ENCODE measurements at places on chromosomes 7 and 10.

GRCh38 chr10:46074196-46074946, 28.3 kb upstream of the MSMB start:
- no peak for DNase-seq

DNA sequence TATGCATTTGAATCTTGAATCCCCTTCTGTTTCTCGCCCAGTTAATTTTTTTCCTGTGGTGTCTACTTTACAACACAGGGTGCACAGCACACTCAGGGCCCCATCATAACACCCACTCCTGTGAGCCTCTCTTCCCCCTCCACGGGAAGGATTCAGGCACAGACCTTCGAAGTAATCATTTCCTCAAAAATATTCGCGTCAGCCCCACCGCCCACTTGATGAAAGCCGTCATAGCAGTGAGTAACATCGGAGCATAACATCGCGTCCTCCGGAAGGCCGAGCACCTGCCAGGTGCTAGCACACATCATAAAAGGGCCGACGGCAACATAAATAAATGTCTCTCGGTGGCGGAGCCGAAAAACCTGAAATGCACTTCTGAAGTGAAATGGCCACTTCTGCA, 201.7 kb upstream of the ADARB2 start:
- peak; percentile 50 for DNase-seq

DNA sequence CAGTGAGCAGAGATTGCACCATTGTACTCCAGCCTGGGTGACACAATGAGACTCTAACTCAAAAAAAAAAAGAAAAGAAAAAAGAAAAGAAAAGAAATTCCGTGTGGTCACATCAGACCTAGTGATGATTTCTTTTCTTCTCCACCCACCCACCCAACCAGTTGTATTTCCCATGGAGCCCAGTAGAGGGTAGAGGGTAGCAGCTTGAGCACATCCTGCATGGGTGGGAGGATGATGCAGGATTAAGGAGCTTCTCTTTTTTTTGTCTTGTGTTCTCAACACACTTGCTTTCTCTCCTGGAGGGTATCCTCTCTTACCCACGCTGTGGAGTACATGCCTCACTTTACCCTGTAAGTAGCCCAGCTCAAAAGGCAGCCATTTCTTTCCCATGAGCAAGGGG, 118.6 kb upstream of the CARD11 start:
- no peak for DNase-seq

DNA sequence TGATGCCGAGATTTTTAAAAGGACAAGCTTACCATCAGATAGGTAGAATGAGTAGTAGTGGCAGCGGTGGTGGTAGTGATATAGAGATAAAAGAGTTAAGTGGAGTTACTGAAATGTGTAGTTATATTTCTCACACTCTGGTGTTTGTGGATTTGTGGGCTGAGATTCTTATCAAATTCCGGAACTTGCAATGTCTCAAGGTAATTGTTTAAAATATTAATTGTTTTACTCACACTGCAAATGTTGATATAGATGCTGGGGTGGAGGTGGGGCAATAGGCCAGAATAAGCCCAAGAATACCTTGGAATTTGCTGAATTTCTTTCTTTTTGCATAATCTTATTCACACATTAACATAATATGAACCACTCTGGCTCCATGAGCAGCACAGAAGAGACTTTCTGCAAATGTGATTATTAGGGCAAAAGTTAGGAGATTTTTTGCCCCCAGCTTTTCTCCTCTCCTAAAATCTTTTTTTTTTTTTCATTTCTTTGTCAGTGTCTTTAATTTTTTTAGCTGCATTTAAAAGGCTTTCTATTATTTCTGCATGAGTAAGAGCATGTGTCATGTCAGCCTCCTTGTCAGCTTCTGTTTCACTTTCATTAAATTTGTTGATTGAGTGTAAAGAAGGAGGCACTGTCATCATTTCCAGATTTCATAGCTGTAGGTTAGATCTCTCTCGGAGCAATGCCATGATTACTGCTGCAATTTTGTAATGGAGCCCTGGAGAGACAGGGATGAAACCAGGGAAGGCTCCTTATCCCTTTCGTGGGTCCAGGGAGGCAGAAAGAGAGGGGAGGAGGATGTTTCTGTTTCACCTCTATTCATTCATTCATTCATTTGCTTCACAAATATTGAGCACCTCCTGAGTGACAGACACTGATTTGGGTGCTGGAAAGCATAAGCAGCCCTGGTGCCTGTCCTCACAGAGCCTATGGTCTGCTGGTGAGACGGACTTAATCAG, 13.1 kb upstream of the SGMS1 start:
- DNase-seq: no peak

DNA sequence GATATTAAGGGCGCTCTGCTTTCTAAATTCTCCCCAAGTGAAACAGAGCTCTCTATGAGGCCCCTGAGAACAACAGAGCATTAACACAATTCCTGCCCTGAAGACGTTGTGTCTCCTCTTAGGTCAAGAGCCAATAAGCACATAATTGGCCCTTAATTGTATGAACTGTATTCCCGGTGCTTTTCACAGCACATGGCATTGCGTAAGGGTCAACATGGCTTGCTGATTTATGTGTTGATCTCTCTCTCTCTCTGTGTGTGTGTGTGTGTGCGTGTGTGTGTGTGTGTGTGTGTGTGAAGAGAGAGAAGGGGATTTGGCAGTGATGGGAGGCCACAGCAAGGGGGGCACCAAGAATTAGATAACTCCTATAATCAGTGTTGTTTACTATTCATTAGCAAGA, 40.5 kb downstream of the LYZL1 start:
- DNase-seq: no peak

DNA sequence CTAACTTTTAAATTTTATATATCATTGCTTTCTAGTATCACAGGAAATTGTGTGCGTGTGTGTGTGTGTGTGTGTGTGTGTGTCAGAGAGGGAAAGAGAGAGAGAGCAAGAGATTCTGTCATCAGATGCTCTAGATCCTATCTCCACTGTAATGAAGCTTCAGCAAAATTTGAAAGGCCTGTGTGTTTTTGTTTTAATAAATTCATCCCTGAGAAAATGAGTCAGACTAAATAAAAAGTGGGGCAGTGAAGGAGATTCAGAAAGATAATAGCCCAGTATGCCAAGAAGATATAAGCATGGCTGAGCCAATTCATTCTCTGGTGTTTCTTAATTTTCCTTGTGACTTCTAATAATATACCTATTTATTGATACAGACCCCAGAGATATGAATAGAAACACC, 184.2 kb upstream of the TMEM196 start:
- DNase-seq: no peak

GRCh38 chr7:117237646-117238045, 85.2 kb downstream of the WNT2 start:
- no peak for DNase-seq

GRCh38 chr7:1679326-1679965, 9.4 kb downstream of the ELFN1 start:
- no peak for DNase-seq

DNA sequence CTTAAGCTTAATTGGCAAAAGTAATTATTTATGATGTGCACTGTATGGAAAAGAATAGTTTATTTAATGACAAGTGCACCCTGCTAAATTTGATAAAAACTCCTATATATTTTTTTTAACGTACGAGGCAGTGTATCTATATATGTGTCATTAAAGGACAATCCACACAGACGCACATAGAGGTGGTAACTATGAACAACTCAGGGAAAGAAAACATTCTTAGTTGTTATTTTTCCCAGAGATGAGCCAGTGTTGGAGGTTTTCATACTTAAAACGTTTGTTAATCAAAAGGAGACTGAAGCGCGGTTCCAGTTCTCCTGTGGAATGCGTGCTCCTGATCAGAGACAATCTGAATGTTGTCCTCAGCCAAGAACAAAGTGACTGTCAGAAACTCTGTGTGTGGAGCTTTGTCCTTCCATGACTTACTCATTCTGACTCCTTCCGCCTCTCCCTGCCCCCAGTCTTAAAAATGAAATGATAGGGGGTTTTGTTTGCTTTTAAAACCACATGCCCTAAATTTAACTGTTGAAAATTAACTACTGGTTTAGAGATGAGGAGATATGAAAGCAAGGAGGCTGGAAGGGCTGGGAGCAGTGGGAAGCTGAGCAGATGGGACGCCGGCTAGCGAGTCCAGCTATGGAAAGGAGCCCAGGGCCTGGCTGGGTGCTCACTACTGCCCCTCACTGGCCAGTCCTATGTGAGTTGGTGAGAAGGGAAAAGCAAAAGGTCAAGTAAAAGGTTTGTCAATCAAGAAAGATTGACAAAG, 99.6 kb downstream of the SVIL start:
- no peak for DNase-seq

Measured in activated CD8-positive, alpha-beta memory T cell treated with anti-CD3 and anti-CD28 coated beads, Interleukin-2, amount 50 U/mL, for 4 hours (primary cell).